SJCRH30 (cell line): ENCODE measurements at places on chromosomes 6 and 20. TPM values are rescaled to one million over a fixed set of nuclear protein-coding genes. Genes with fewer than 3 reads are reported as not detected.

- no peak for DNase-seq
- H3K27me3 ChIP-seq, result no peaks in the 10 kb centered on the region
- no peak overlapping the region for H3K4me3 ChIP-seq
- no peaks in the 10 kb centered on the region for H3K36me3 ChIP-seq
- H3K4me1 ChIP-seq, result no peaks in the 10 kb centered on the region
Observed at GRCh38 chr6:27213544-27214125, 33.9 kb upstream of the PRSS16 start.

DNA sequence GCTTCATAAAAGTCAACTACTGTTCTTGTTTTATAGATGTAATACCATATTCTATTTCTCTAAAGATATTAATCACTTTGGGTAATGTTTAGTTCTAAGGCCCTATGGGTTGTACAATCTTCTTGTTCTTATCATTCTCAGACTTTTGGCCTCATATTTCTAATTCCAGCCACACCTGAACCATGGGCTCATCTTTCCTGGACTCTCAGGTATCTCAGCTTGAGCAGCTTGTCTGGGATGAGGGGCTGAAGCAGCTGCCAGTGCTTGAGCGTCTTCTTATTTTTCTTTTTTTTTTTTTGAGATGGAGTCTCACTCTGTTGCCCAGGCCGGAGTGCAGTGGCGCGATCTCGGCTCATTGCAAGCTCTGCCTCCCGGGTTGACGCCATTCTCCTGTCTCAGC lies 150.2 kb downstream of the KIF6 start:
- no peak overlapping the region for H3K27ac ChIP-seq
- DNase-seq, result no peak
- no peaks in the 10 kb centered on the region for H3K27me3 ChIP-seq
- H3K4me3 ChIP-seq, result no peak overlapping the region

GRCh38 chr6:131023834-131024504 lies 39.1 kb downstream of the EPB41L2 start:
- DNase-seq, result no peak
- H3K27me3 ChIP-seq, result no peaks in the 10 kb centered on the region
- H3K36me3 ChIP-seq, result peaks cover 3% of the 10 kb centered on the region; the same call in 1 of the 2 replicates
- peaks cover 4% of the 10 kb centered on the region for H3K4me1 ChIP-seq
- H3K4me3 ChIP-seq, result no peak overlapping the region

DNA sequence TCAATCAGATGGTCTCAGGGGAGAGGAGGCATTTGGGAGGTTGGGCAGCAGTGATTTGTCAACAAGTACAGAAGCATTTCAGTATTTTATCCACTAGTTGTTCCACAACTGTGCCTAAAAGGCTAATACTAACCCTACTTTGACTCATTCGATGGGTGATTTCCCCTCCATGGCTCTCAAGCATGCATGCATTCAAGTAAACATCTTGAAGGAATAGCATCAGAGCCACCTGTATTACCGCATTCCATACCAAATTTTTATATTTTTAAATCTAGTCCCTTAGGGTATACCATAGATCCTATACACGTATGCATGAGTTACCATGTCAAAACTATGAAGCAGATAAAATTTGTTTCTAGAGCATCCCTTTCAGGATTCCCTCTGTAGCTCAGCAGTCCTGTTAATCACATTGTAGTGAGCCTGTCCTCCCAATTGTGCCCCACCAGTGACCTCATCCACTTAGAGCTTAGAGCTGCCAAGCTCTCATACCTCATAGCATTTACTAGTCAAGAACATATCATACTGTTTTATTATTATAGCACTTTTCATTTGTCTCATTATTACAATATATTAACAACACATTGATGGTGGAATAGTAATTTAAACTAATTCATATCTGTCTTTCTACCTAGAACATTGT lies 213.8 kb downstream of the LAMA2 start:
- no peak for DNase-seq
- no peak overlapping the region for H3K4me3 ChIP-seq
- no peaks in the 10 kb centered on the region for H3K27me3 ChIP-seq
- no peaks in the 10 kb centered on the region for H3K36me3 ChIP-seq
- no peak overlapping the region for H3K27ac ChIP-seq
- no peaks in the 10 kb centered on the region for H3K4me1 ChIP-seq

DNA sequence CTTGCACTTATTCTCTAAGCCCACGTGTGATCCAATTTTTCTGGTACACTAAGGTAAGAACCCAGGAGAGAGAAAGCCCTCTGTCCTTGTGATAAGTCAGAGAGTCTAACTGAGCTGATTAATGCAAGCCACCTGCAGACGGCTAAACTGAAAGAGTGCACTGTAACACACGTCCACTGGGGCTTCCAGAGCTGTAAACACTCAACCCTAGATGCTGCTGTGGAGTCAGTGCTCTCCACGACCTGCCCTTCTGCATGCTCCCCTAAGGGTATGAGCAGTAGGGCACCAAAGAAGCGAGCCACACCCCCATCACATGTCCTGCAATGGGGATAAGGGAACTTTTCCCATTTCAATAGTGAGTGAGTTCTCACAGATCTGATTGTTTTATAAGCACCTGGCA lies 55.7 kb downstream of the TXLNB start:
- no peaks in the 10 kb centered on the region for H3K27me3 ChIP-seq
- DNase-seq, result no peak
- peaks cover 9% of the 10 kb centered on the region for H3K4me1 ChIP-seq
- H3K36me3 ChIP-seq, result no peaks in the 10 kb centered on the region

GRCh38 chr20:47754946-47755652 lies 30.2 kb downstream of the SULF2 start:
- no peak overlapping the region for H3K27ac ChIP-seq
- no peaks in the 10 kb centered on the region for H3K4me1 ChIP-seq
- H3K4me3 ChIP-seq, result no peak overlapping the region
- no peaks in the 10 kb centered on the region for H3K27me3 ChIP-seq
- no peak for DNase-seq

- H3K27me3 ChIP-seq, result no peaks in the 10 kb centered on the region
- H3K36me3 ChIP-seq, result no peaks in the 10 kb centered on the region
- no peaks in the 10 kb centered on the region for H3K4me1 ChIP-seq
- no peak for DNase-seq
- no peak overlapping the region for H3K4me3 ChIP-seq
- H3K27ac ChIP-seq, result no peak overlapping the region
Observed at GRCh38 chr20:52913650-52914387, 58.3 kb upstream of the TSHZ2 start.

GRCh38 chr20:4065391-4065844 lies 50.1 kb upstream of the RNF24 start:
- DNase-seq, result no peak
- H3K36me3 ChIP-seq, result no peaks in the 10 kb centered on the region
- no peak overlapping the region for H3K4me3 ChIP-seq
- no peaks in the 10 kb centered on the region for H3K27me3 ChIP-seq

DNA sequence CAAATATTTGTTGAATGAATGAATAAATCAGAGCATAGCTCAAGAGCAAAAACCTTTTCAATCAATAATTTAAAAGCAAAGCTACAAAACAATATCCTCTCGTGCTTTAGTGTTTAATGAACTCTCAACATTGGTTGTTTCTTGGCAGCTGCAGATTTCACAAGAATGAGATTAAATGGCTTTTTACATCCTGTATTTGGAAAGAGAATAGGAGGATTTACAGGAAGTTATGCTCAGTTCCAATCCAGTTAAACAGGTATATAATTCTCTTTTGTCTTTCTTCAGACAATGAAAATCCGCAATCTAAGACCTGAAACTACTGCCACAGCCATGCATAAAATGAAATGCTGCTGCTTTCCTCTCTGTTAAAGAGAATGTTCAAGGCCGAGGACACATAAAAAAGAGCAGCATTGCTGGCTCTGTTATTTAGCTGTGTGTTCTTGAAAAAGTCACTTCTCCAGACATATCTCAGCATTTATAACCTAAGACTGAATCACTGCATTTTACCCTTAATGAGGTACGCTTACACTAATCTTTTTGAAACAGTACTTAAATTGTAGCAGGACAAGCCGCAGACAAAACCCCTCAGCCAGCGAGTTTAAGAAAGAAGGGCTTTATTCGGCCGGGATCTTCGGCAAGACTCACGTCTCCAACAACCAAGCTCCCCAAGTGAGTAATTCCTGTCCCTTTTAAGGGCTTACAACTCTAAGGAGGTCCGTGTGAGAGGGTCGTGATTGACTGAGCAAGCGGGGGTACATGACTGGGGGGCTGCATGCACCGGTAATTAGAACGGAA lies 3.6 kb downstream of the C6orf52 start:
- H3K36me3 ChIP-seq, result no peaks in the 10 kb centered on the region
- H3K4me3 ChIP-seq, result no peak overlapping the region
- H3K4me1 ChIP-seq, result no peaks in the 10 kb centered on the region
- no peaks in the 10 kb centered on the region for H3K27me3 ChIP-seq
- no peak overlapping the region for H3K27ac ChIP-seq

GRCh38 chr6:123201869-123202372 lies 205.9 kb downstream of the CLVS2 start:
- no peaks in the 10 kb centered on the region for H3K27me3 ChIP-seq
- no peaks in the 10 kb centered on the region for H3K36me3 ChIP-seq
- no peaks in the 10 kb centered on the region for H3K4me1 ChIP-seq
- no peak overlapping the region for H3K27ac ChIP-seq
- DNase-seq, result no peak

- no peak overlapping the region for H3K4me3 ChIP-seq
- DNase-seq, result no peak
- H3K4me1 ChIP-seq, result no peaks in the 10 kb centered on the region
- no peak overlapping the region for H3K27ac ChIP-seq
- no peaks in the 10 kb centered on the region for H3K27me3 ChIP-seq
Observed at GRCh38 chr6:15744818-15745402, 82.1 kb upstream of the DTNBP1 start.

GRCh38 chr6:158654498-158654897 lies 4.6 kb downstream of the SYTL3 start:
- peak overlapping the region; percentile 28 for H3K27ac ChIP-seq
- H3K4me3 ChIP-seq, result no peak overlapping the region
- peak; percentile 70 for DNase-seq
- H3K36me3 ChIP-seq, result no peaks in the 10 kb centered on the region
- H3K27me3 ChIP-seq, result no peaks in the 10 kb centered on the region
- peaks cover 25% of the 10 kb centered on the region for H3K4me1 ChIP-seq

DNA sequence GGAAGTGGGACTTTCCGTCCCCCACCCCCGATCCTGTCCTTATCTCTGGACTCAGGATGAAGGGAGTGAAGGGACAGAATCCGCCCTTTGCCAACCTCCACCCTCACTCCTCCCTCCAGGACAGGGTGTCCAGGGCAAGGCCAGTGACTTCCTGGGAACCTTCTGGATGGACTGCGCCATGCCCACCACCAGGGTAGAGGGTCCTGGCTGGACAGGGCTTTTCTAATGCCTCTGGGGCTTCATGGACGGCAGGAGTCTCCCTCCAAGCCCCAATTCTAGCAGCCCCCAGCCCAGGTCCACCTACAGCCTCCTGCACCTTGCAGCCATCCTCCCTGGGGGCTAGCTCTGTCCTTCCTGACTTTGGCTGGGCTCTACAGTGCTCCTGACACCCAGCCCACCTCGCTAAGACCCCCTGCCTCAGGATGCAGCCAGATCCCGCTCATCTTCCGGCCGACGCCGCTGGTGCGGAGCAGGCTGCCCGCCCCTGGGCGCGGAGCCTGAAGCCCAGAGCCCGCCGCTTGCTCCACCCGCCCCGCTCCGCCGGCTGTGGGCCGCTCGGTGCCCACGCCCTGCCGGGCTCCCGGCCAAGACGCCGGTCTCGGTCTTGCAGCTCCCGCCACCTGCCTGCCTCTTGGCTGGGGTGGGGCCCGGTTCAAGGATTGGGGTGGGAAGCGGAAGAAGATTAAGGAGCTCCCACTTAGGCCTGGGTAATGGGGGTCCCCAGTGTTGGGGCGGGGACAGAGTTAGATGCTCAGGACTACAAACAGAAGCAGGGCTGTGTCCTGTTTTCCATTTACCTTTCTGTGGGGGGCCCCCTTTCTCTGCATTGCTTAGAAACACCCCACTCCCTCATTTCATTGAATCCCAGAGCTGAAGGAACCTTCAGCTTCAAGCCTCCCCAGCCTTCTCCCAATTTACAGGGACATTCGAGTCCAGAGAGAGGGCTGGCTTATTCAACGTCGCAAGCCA lies 72.8 kb downstream of the MDGA1 start:
- H3K4me1 ChIP-seq, result peaks cover 23% of the 10 kb centered on the region
- peak overlapping the region; percentile 34 for H3K4me3 ChIP-seq
- no peaks in the 10 kb centered on the region for H3K36me3 ChIP-seq

DNA sequence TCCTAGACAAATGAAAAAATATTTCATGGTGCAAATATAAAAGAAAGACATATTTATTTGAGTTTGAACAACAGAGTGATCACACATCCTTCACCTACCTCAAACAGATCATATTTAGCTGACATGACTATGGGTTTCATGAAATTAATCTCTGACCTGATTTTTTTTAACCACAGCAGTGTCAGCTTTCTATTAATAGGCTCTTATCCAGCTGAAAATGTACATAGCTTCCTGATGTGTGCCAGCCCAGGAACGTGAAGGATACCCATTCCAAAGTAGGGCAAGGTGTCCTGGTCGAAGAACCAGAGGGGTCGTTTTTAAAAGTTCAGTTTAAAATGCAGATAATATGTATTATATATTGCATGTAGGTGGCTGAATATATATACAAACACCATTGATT lies 19.8 kb downstream of the TRDN start:
- no peaks in the 10 kb centered on the region for H3K27me3 ChIP-seq
- H3K27ac ChIP-seq, result no peak overlapping the region

- H3K4me3 ChIP-seq, result peak overlapping the region; percentile 0; the same call in 1 of the 2 replicates
- peak overlapping the region; percentile 48 for H3K27ac ChIP-seq
- no peaks in the 10 kb centered on the region for H3K27me3 ChIP-seq
- DNase-seq, result peak; percentile 86
- no peaks in the 10 kb centered on the region for H3K36me3 ChIP-seq
Observed at GRCh38 chr6:52571099-52571755, 5.6 kb downstream of the TRAM2 start.

DNA sequence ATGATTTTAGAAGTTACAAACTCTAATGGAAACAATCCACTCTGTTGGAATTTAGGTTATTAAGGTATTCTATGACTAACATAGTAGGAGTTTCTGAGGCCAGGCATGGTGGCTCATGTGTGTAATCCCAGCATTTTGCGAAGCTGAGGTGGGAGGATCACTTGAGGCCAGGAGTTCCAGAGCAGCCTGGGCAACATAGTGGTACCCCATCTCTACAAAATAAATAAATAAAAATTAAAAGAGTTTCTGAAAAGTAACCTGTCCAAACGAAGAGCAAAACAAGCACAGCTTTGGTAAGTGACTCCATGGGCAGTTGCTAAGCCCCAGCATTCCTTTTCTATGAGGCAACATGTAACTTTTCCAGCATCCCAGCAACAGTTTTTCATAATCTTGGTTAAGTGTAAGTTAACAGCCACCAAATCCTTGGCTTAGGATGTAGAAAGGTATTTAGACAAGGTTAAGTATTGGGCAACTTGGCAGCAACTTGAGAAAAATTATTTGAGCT lies 86.3 kb downstream of the SOX4 start:
- DNase-seq, result no peak
- H3K27me3 ChIP-seq, result no peaks in the 10 kb centered on the region
- no peaks in the 10 kb centered on the region for H3K4me1 ChIP-seq
- no peak overlapping the region for H3K4me3 ChIP-seq

Gene PTK6
- 1.4 TPM in 2 replicates for total RNA-seq

Gene TMEM244
- total RNA-seq, result not detected in 2 replicates

Gene NFYA
- total RNA-seq, result 32.4 and 33.3 TPM in 2 replicates

Gene FHL5
- total RNA-seq, result not detected in 2 replicates

Gene PLEKHG1
- 13.6 and 13.8 TPM in 2 replicates for total RNA-seq

Gene SLC4A11
- total RNA-seq, result 12.1 and 16.4 TPM in 2 replicates

Gene OPRM1
- not detected in 2 replicates for total RNA-seq

Gene CCDC170
- total RNA-seq, result not detected in 2 replicates

Gene FRMD1
- total RNA-seq, result not detected in 2 replicates

Gene LHFPL5
- total RNA-seq, result 0.08 and 0.10 TPM in 2 replicates

Gene CLVS2
- total RNA-seq, result not detected in 2 replicates

Gene FAM217A
- not detected in 2 replicates for total RNA-seq
